Glutamatergic neuron (in vitro differentiated cells): ENCODE measurements at places on chromosomes 13 and 19. TPM values are rescaled to one million over a fixed set of nuclear protein-coding genes. Genes with fewer than 3 reads are reported as not detected.

Gene TIMM44
- total RNA-seq = 109 TPM

DNA sequence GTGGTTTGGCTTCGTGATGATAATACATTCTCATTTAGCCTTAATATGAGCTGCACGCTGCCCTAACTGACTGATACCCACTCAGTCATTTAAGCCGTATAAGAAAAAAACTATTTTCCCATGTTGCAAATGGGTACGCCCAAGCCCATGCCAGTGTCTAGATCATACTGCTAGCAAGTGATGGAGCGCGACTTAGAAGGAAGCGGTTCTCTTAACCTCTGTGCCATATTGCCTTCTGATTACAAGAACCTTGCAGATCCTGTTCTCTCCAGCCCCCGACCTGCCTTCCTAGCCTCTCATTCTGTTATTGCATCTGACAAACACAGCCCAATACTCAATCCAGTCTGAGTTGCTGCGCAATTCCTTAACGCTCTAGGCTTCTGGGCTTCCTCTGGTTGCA lies 603 bp downstream of the GPALPP1 start:
- DNase-seq = no peak

DNA sequence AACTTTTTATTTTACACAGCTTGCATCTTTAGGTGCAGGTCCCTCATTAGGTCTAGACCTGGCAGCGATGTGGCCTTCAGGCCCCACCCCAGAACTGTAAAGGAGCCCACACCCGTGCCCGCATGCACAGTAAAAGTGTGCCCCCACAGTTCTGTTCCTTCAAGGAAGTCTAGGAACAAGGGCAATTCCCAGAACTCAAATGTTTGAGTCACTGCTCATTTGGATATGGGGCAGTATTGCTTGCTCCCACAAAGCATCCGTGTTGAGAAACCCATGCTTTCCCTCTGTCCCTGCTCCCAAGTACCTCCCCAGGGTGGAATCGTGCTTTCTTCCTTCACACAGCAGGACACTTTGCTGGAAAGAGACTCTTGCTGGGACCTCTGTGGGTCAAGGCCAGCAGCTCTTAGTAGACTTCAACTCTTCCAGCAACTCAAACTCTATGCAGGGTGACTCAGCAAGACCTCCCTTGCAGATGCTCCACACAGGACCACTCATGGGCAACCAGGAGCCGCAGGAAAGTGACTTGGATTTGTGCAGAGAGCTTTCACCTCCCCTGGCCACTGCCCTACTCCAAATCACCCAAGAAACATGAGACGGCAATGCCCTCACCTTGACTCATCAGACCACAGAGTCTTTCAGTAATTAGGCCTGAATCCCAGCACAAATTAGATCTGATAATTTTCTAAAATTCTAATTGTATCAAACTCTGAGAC lies 12.3 kb downstream of the SLC7A1 start:
- no peak for DNase-seq

GRCh38 chr13:59409211-59409610 lies 754.5 kb downstream of the DIAPH3 start:
- DNase-seq = no peak

- DNase-seq = peak; percentile 38
Measured at GRCh38 chr19:46404753-46405468, 8.5 kb downstream of the CCDC8 start.
